ENCODE measurements at places on chromosomes 2 and 18.

GRCh38 chr2:88753833-88754584, 62.5 kb downstream of the RPIA start:
- DNase-seq, result no peak

- DNase-seq, result no peak
Observed at GRCh38 chr2:232365621-232366321, 12.8 kb upstream of the ALPP start.

GRCh38 chr2:171485116-171485515, 37.2 kb upstream of the CYBRD1 start:
- DNase-seq, result no peak

GRCh38 chr18:41690332-41691127, 264.5 kb upstream of the PIK3C3 start:
- DNase-seq, result no peak
